Activated naive CD4-positive, alpha-beta T cell (primary cell): ENCODE measurements at places on chromosomes 2 and 18.

DNA sequence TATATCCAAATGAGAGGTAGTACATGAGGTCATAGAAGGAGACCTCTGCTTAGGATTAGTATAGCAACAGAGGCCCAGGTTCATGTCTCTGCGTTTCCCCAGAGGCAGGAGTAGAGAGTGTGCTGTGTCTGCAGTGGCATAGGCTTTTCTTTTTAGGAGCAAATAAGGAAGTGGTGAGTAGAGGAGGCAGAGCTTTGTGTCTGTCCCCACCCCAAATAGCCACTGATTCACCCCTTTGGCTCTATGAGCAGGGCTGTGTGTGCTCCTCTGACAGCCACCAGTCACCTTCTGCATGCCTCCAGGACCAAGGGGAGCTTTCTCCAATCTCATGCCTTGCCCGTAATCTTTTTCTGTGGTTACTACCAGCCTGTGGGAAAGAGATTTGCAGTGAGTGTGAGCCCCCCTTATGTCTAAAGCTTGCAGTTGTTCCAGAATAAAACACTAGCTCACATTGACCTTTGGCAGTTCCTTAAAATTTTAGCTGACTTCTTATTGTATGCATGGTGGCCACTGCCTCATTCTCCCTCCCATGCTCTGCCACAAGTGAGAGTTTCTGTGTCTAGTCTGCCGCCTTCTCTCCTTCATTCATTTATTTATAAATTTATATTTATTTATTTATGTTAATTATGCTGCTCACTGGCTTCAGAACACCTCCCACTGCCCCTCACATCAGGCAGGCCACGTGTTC is 23.5 kb upstream of the ELAC1 start:
- no peak for DNase-seq

GRCh38 chr18:50857694-50858093 is 21.2 kb upstream of the ME2 start:
- no peak for DNase-seq

DNA sequence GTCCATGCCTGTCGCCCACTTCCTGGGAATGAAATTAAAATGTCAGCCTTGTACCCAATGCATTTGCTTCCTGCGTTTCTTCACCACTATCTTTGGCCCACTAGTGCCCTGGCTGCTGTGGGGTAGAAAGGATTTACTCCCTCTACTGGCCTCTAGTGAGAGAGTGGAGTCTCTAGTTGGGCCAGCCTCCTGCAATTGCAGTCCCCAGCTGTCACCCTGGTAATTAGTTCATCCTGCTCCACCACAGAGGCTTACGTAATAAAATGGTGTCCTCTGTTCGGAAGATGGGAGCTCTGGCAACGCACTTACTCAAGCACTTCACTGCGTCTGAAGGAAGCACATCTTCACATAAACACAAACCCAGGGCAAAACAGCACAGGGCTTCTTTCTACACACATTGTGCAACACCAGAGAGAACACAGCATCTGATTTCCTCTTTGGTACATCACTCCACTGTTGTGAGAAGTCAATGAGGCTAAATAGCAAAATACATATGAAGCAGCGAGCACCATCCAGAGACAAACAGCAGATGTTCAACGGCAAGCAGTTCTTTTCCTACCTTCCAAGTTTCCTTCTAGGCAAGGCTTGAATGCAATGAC is 274.6 kb downstream of the LRATD1 start:
- no peak for DNase-seq

DNA sequence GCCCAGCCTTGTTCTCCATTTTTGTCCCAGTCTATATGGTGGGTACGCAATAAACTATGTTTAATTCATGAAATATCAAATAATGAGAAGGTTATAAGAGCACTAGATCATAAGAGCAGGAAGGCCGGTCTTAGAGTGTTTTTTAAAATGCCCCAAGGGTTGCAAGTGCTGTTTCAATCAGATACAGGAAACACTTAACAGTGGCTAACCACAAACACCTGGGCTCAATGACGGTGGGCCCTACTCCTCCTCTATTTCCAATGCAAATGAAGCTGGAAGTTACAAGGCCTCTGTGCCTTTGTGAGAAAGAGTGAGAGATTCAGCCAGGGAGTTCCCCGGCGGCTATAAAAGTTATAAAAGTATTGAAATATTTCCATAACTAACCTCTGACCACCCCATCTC is 18.9 kb upstream of the WDR33 start:
- peak; percentile 9 for DNase-seq

- DNase-seq, result no peak
Measured at GRCh38 chr18:58657494-58657893, 13.8 kb upstream of the MALT1 start.

DNA sequence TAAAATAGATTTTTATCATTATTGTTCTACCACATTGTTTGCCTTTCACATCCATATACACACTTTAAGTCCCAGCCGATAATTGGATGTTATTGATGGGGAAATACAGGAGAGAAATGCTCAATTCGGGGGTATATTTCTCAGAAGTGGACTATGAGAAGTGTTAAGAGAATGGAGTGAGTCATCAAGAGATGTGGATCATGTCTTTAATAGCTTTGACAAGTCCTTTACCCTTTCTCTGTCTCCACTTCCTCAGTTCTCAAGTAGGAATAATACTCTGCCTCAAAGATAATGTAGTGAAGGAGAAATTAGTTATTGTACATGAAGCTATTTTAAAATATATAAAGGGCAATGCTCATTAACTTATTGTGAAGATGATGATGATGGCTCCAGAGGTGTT is 1017.6 kb upstream of the PIK3C3 start:
- DNase-seq, result no peak

DNA sequence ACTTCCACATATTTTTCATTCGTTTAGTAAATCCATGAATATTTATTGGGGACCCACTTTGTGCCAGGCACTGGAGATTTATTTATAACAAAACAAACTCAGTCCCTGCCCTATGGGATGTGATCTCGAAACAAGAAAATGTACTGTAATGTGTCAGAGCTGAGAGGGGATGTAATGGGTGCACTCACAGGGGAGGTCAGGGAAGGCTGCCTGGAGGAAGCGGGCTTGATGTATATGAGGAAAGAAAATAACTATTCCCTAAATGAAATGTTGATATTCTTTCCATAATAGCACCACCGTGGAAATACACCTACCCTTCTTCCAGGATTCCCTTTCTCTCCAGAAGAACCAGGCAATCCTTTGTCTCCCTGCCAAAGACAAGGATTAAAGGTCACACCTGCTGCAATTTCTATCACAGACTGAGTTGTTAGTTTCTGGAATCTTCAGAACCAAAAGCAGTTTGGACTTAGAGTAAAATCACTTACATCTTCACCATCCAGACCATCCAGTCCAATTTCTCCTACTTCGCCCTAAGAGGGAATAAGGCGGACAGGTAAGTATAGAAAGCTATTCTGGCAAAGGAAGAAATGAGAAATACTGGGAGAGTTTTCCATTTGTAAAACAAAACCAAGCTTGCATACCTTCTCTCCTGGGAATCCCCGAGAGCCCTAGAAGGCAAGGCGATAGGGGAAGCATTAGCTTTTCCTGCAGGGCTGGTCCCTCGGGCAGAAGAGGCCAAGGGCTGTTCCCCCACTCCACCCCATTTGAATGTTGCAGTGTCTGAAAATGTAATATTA is 55.0 kb downstream of the COL6A3 start:
- no peak for DNase-seq

DNA sequence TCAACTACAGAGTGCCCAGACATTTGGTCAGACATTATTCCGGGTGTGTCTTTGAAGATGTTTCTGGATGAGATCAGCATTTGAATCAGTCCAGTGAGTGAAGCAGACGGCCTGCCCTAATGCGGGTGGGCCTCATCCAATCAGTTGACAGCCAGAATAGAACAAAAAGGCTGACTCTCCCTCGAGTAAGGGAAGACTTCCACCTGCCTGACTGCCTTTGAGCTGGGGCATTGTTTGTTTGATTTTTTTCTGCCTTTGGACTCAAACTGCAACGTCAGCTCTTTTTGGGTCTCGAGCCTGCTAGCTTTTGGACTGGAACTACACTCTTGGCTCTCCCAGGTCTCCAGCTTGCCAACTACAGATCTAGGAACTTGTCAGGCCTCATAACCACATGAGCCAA is 111.7 kb upstream of the AGAP1 start:
- DNase-seq, result no peak

GRCh38 chr2:237691908-237692600 is 64.7 kb downstream of the LRRFIP1 start:
- peak; percentile 96 for DNase-seq

DNA sequence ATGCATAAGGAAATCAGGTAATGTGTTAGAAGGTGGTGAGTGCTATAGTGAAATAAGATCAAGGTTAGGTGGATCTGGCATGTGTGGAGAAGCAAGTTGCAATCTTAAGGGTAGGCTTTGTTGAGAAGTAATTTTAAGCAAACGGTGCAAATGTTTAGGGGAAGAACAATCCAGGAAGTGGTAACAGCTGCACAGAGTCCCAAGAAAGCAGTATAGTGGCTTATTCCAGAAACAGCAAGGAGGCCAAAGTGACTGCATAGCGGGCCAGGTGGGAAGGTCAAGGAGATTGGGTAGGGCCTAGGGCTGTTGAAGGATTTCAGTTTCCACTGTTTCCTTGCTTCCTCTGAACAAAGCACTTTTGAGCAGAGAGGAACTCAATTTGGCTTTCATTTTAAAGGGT is 30.0 kb upstream of the RAB1A start:
- no peak for DNase-seq

- no peak for DNase-seq
Measured at GRCh38 chr2:229118927-229119326, 152.2 kb downstream of the PID1 start.

DNA sequence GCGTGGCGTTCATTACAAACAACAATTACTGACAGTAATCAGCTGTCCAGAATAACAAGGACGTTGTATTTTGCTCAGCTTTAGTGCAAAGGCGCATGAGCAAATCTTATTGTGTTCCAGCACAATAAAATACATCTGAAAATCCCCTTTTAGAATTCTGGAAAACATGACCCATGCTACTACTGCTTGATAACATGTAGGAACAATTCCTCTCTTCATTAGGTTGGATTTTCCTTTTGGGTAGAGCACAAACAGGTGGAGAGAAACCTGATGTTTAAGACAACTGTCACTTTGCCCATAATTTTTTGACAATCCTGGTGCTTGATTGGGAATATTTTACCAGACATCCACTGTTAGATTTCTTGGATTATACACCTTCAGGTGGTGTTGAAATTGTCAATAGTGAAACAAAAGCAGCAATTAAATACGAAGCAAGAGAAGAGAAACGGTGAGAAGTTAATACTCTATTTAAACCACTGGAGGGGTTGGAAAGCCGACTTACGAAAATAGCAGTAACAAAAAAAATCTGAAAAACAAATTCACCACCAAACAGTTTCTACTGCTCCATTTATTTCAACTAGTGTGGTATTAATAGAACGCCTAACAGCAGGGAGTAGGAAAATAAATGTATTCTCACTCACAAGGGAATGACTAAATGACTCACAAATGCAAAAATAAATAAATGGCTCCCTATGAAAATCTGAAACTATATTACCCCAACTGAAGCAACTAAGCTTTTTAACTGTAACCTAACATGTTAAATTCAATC is 102.7 kb downstream of the CPO start:
- DNase-seq, result no peak
